IMR-90 (cell line): ENCODE measurements at places on chromosomes 16 and 17. TPM values are rescaled to one million over a fixed set of nuclear protein-coding genes. Genes with fewer than 3 reads are reported as not detected.

The TLCD2 gene
- polyA plus RNA-seq = 0.67 and 1.2 TPM in 2 replicates

- H3K36me3 ChIP-seq = peaks cover 51% of the 10 kb centered on the region
- H3K4me3 ChIP-seq = no peak overlapping the region
- peaks cover 15% of the 10 kb centered on the region; the same call in 1 of the 2 replicates for H3K4me1 ChIP-seq
- no peaks in the 10 kb centered on the region for H3K27me3 ChIP-seq
- no peak overlapping the region for H3K27ac ChIP-seq
- DNase-seq = no peak
These were observed 43.2 kb downstream of the SREBF1 start for GRCh38 chr17:17793378-17794214.

DNA sequence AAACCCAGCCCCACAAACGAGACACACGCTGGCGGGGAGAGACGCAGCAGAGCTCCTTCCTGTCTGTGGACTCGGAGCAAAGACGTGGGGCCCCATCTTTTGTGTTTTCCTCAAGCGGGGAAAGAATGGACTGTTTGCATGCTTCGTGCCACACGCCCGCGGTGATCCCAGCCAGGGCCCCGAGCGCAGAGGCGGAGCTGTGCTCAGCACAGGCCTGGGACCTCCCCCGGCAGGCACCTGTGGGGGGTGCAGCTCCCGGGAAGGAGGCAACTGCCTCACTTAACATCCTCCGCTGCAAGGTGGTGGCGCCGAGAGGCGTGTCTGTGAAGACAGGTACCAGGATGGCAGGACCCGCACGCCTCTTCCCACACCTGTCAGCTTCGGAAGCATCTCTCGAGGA lies 19.1 kb downstream of the TRARG1 start:
- no peaks in the 10 kb centered on the region for H3K4me1 ChIP-seq
- no peaks in the 10 kb centered on the region for H3K36me3 ChIP-seq
- DNase-seq = no peak
- no peak overlapping the region for H3K27ac ChIP-seq

The SYCE1L gene
- 0.10 TPM in 1 of 2 replicates, not detected in the other for polyA plus RNA-seq

The NACA2 gene
- polyA plus RNA-seq = not detected in 2 replicates

DNA sequence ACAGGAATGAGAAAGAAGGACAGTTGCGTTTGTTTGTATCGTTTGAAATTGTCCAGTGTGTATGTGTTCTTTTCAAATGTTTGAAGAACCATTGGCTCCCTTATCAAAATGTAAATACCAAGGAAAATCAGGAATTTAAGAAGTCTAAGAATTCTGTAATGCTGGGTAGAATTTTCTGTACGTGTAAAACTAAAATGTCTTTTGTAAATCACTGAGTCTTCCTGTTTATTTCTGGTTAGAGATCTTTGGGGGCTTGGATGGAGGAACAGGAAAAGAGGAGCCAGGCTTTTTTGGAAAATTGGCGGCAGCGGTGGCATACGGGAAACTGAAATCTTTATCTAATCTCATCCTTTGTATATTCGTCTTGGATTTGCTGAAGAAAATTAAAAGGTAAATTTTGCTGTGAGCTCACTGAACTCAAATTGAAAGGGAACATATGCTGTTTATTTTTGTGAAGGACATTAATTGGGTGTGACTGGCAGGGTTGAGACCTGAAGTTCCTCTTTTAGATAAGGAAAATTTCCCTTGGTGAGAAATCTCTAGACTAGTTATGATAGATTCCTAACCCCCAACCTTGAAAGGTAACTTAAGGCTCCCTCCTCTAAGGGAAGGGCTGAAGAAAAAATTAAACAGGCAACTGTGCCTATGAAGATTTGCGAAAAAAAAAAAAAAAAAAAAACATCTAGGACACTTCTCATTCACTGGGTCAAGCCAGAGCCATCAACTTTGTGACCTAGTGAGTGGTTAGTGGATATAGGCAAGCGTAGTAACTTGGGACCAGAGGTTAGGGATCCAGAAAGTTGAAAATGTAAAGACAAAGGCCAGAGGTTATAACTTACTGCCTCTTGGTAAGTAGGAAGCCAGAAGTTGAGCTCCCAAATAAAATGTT lies 10.8 kb downstream of the TAT start:
- peak overlapping the region; percentile 48; the same call in 1 of the 2 replicates for H3K4me3 ChIP-seq
- no peaks in the 10 kb centered on the region for H3K4me1 ChIP-seq
- no peaks in the 10 kb centered on the region for H3K36me3 ChIP-seq
- no peak overlapping the region for H3K27ac ChIP-seq
- peaks cover 5% of the 10 kb centered on the region; the same call in 1 of the 2 replicates for H3K27me3 ChIP-seq

GRCh38 chr16:57260294-57260929 lies 15.4 kb downstream of the ARL2BP start:
- no peak overlapping the region for H3K4me3 ChIP-seq
- no peak overlapping the region; the same call in 1 of the 2 replicates for H3K27ac ChIP-seq
- H3K4me1 ChIP-seq = peaks cover 7% of the 10 kb centered on the region; the same call in 1 of the 2 replicates
- peak; percentile 82 for DNase-seq

- H3K27me3 ChIP-seq = peaks cover 36% of the 10 kb centered on the region
- H3K4me3 ChIP-seq = no peak overlapping the region
- H3K4me1 ChIP-seq = no peaks in the 10 kb centered on the region
These were observed 5.7 kb upstream of the SLC4A1 start for GRCh38 chr17:44273607-44274006.

GRCh38 chr17:9209347-9209746 lies 188.0 kb downstream of the NTN1 start:
- H3K27me3 ChIP-seq = peaks cover 17% of the 10 kb centered on the region; the same call in 1 of the 2 replicates
- DNase-seq = no peak
- H3K36me3 ChIP-seq = no peaks in the 10 kb centered on the region
- no peak overlapping the region for H3K27ac ChIP-seq
- H3K4me3 ChIP-seq = no peak overlapping the region

DNA sequence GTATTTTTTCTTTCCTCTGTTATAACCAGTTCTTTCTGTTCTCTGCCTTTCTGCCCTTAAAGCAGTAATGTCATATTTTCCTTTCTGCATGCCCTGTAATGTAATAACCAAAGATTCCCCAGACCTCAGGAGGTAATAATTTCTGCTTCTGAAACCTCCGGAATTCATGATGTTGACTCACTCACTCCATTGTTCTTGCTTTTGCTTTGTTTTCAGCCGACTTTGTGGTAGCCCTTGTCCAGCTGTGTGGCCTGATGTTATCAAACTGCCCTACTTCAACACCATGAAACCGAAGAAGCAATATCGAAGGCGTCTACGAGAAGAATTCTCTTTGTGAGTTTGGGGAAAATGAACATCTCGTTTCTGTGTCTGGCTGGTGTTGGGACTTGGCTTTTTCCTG lies 55.9 kb downstream of the CDK12 start:
- H3K4me1 ChIP-seq = no peaks in the 10 kb centered on the region
- no peak for DNase-seq
- H3K36me3 ChIP-seq = peaks cover 61% of the 10 kb centered on the region
- H3K27ac ChIP-seq = no peak overlapping the region

The FBXW10 gene
- not detected in 2 replicates for polyA plus RNA-seq

DNA sequence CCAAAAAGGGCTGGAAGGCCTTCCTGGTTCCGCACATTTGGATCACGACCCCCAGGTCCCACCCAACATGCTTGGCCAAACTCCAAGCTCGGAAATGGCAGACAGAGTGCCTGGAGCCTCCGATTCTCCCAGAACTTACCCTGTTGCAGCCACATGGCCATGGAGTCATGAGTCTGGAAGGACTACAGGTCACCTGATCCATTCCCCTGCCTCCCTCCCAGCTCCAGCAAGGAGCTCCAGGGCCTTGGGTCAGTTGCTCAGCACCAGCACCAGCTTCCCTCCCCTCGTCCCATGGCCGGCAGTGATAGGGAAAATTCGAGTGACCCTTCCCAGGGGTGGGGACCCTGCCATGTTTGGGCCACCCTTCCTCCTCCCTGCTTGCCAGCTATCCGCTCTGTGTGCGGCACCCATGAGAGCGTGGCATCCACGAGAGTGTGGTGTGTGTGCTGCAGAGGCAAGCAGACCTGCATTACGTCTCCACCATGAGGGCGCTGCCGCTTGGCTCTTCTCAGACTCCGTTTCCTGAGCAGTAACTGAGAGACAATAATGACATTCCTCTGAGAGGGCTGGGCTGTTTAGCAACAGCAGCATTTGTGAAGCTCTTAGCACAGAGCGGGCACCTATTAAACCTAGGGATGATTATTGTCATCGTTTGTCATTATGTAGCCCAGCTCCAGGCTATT lies 21.3 kb upstream of the RPL38 start:
- H3K27me3 ChIP-seq = no peaks in the 10 kb centered on the region; the same call in 1 of the 2 replicates
- H3K36me3 ChIP-seq = no peaks in the 10 kb centered on the region
- no peaks in the 10 kb centered on the region for H3K4me1 ChIP-seq
- DNase-seq = no peak
- H3K4me3 ChIP-seq = no peak overlapping the region

DNA sequence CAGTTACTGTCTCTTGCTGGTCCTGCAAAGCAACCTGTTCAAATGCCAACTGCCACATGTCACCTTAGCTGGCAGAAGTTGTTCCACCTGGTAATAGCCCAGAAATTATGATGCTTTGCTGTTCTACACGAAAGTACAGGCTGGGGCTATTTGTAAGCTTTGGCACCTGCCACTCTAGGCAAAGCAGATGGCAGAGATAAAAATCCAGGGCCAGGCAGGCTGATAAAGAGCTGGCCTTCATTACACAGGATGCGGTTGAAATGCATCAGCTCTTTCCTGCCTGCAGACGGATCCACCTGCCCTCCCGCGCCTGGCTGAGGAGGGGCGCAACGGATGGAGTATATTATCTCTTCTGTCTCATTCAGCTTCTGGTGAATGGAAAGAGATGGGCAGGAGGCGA lies 29.3 kb upstream of the KDM8 start:
- H3K4me3 ChIP-seq = no peak overlapping the region
- no peak overlapping the region for H3K27ac ChIP-seq
- H3K27me3 ChIP-seq = no peaks in the 10 kb centered on the region

The TEKT5 gene
- polyA plus RNA-seq = 0.17 and 0.26 TPM in 2 replicates

- peak overlapping the region; percentile 78 for H3K4me3 ChIP-seq
- H3K27me3 ChIP-seq = no peaks in the 10 kb centered on the region
- DNase-seq = peak; percentile 53
- peaks cover 12% of the 10 kb centered on the region for H3K4me1 ChIP-seq
- peak overlapping the region; percentile 99 for H3K27ac ChIP-seq
These were observed 2.6 kb upstream of the HOXB5 start for GRCh38 chr17:48596000-48596734.

DNA sequence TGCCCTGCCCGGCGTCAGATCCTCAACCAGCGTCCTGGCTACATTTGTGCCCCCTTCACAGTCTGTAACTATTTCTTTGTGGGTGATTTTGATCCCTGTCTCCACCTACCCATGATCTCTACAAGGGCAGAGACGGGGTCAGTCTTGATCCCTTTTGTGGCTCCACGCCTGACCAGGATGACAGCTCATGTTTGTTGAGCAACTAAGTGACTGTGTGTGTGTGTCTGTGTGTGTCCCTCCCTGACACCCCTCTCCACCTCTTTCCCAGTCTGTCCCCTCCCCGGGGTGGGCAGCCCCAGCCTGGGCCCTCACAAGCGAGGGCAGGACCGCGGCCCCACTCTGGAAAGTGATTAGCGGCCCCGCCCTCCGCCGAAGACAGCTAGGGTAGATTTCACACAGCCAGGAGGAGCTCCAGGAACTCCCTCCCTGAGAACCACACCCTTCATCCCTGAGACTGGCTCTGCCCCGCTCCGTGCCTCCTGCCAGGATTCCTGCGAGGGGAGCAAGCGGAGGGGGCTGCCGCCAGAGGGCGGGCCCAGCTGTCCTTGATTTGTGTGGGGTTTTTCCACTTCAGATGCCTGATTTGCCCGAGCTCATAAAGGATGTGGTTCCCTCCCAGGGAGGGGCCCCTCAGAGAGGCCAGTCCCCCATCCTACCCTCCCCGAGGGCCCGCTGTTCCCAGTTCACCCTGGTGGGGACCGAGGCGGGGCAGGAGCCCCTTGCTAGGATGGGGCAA lies 5.3 kb upstream of the HS3ST6 start:
- no peak overlapping the region for H3K4me3 ChIP-seq
- no peak for DNase-seq
- H3K36me3 ChIP-seq = no peaks in the 10 kb centered on the region

DNA sequence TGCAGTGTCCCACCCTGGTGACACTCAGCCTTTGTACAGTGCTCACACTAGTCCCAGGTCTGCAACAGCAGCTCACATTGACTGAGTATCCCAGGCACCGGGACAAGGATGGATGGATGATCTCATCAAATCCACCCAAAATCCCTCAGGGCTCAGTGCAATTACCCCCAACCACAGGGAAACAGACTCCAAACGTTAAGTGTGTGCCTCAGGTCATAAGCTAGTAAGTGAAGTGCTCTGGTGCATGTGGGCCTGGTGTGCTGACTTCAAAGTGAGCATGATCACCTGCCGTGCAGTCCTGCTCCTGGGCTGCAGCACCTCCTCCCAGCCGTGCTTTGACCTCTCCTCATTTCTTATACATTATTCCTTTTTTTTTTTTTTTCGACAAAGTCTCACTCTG lies 31.2 kb upstream of the CD300E start:
- H3K36me3 ChIP-seq = no peaks in the 10 kb centered on the region
- no peak overlapping the region for H3K27ac ChIP-seq
- H3K27me3 ChIP-seq = no peaks in the 10 kb centered on the region; the same call in 1 of the 2 replicates
- no peak for DNase-seq

DNA sequence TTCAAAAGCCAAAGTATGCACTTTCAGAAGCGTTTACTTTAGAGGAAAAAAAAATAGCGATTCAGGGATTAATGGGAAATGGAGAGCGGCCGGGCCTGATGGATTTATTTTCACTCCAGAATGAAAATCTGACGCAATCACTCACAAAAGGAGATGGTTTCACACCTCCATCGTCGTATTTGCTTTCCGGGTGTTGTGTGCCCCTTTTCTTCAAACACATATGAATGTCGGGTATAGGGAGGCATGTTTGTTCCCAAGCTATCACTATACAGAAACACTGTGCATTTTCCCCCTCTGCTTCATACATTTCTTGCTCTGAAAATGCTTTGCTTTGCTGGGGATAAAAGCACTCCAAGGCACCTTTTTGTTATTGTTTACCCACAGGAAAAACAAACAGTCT lies 562.2 kb upstream of the ZFHX3 start:
- DNase-seq = no peak
- H3K27ac ChIP-seq = no peak overlapping the region
- no peaks in the 10 kb centered on the region; the same call in 1 of the 2 replicates for H3K27me3 ChIP-seq
- no peak overlapping the region for H3K4me3 ChIP-seq

The CCNF gene
- 7.8 and 8.2 TPM in 2 replicates for polyA plus RNA-seq

DNA sequence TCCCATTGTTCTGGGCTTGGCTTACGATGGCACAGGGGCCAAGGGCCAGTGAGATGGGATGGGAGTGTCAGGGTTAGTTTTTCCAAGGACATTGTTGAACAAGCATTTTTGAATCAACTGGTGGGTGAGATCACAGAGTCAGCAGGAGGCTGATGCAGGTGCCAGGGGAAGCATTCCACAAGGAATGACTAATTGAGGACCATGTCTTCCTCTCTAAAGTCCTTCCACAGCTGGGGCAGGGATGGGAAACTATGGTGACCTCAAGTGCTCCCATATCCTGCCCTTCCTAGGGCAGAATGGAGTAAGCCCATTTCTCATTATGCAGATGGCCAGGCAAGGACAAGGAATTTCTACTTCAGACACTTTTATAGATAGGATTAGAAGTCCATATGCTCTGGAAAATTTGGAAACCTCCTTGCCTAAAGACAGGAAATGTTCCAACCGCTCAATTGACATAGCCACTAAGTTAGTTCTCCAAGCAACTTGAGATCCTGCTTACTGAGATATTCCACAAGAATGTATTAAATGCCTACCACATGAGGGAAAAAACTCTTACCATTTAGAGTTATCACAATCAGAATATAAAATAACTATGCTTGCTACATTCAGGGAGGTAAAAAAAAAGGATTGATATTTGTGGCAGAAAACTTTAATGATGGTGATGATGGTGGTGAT lies 21.2 kb upstream of the ENGASE start:
- no peak overlapping the region for H3K4me3 ChIP-seq
- H3K27ac ChIP-seq = no peak overlapping the region
- peak; percentile 31 for DNase-seq
- no peaks in the 10 kb centered on the region for H3K27me3 ChIP-seq
- H3K36me3 ChIP-seq = no peaks in the 10 kb centered on the region
- H3K4me1 ChIP-seq = no peaks in the 10 kb centered on the region

The DOC2B gene
- not detected in 2 replicates for polyA plus RNA-seq
